Motor neuron (in vitro differentiated cells): ENCODE measurements at places on chromosomes 16 and 17. TPM values are rescaled to one million over a fixed set of nuclear protein-coding genes. Genes with fewer than 3 reads are reported as not detected.

The ADAT1 gene
- total RNA-seq, result 35.7 and 45.8 TPM in 2 replicates

The CNEP1R1 gene
- total RNA-seq, result 19.3 and 20.4 TPM in 2 replicates

The TMEM132E gene
- total RNA-seq, result 44.8 and 56.8 TPM in 2 replicates

The SLC5A11 gene
- total RNA-seq, result not detected in 2 replicates

The SLC6A2 gene
- total RNA-seq, result 0.15 and 0.38 TPM in 2 replicates

The CA4 gene
- 2.8 and 3.6 TPM in 2 replicates for total RNA-seq

The PIPOX gene
- 2.2 and 3.8 TPM in 2 replicates for total RNA-seq

The ITGAD gene
- total RNA-seq, result not detected in 2 replicates

The SDK2 gene
- total RNA-seq, result 11.8 and 12.4 TPM in 2 replicates

The KRTAP2-1 gene
- 0.71 TPM in 1 of 2 replicates, not detected in the other for total RNA-seq

The CCL15 gene
- 0.21 TPM in 1 of 2 replicates, not detected in the other for total RNA-seq

The ALOX12B gene
- total RNA-seq, result 0.50 TPM in 1 of 2 replicates, not detected in the other

The SSTR5 gene
- total RNA-seq, result not detected in 2 replicates

The NPTX1 gene
- total RNA-seq, result 0.72 and 2.0 TPM in 2 replicates

The CES4A gene
- total RNA-seq, result 12.2 and 12.7 TPM in 2 replicates

The C16orf96 gene
- total RNA-seq, result 0.29 and 0.45 TPM in 2 replicates

The STX1B gene
- 0.45 and 1.2 TPM in 2 replicates for total RNA-seq

The HOXB1 gene
- 0.25 and 0.38 TPM in 2 replicates for total RNA-seq

The SLC52A1 gene
- 0.09 and 0.13 TPM in 2 replicates for total RNA-seq

The CDK5R1 gene
- total RNA-seq, result 31.3 and 33.0 TPM in 2 replicates

The TBC1D28 gene
- 3.8 TPM in 1 of 2 replicates, not detected in the other for total RNA-seq

The PTX4 gene
- total RNA-seq, result 0.11 TPM in 1 of 2 replicates, not detected in the other

The ASPA gene
- total RNA-seq, result 35.9 and 45.5 TPM in 2 replicates

The CAPNS2 gene
- 0.41 TPM in 1 of 2 replicates, not detected in the other for total RNA-seq

The NGFR gene
- total RNA-seq, result 128 and 139 TPM in 2 replicates

The NKD1 gene
- total RNA-seq, result 0.19 and 0.28 TPM in 2 replicates

The ASGR2 gene
- 0.49 TPM in 1 of 2 replicates, not detected in the other for total RNA-seq

The PEX12 gene
- total RNA-seq, result 3.7 and 3.9 TPM in 2 replicates

The NDEL1 gene
- total RNA-seq, result 34.0 and 34.1 TPM in 2 replicates
